ENCODE measurements at places on chromosomes 16 and 17.

DNA sequence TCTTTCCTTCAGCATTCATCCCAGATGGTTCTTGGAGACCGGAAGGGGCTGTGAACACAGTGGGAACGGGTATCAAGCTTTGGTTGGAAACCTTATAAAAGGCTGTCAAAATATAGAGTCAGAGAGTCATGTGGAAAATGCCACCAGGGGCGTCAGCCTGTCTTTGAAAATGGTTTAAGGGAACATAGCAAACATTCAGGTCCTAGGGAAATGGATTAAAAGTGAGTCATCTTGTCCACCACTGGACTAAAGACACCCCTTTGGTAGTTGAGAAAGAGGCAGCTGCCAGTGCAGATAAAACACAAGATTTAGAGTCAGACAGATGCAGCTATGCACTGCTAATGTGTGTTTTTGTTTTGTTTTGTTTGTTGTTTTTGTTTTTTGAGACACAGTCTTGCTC lies 47.8 kb upstream of the BCO1 start:
- no peak for DNase-seq

DNA sequence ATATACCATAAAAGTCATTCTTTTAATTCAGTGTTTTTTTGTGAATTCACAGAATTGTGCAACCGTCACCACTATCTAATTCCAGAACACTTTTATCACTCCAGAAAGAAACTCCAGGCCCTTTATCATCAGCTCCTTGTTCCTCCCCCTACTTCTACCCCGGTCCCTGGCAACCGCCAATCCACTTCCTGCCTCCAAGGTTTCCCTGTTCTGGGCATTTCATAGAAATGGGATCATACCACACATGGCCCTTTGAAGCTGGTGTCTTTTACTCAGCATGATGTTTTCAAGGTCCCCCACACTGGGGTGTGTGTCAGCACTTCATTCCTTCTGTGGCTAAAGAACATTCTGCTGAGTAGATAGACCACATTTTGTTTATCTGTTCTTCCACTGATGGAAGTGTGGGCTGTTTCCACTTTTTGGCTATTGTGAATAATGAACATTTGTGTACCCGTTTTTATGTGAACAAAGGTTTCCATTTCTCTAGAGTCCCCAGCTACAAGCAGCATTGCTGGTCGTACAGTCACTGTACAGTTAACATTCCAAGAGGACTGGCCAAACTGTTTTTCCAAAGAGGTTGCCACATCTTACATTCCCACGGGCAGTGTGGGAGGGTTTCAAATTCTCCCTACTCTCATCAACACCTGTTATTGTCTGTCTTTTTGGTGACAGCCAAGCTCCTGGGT lies 75.8 kb upstream of the ZNF469 start:
- DNase-seq, result no peak

DNA sequence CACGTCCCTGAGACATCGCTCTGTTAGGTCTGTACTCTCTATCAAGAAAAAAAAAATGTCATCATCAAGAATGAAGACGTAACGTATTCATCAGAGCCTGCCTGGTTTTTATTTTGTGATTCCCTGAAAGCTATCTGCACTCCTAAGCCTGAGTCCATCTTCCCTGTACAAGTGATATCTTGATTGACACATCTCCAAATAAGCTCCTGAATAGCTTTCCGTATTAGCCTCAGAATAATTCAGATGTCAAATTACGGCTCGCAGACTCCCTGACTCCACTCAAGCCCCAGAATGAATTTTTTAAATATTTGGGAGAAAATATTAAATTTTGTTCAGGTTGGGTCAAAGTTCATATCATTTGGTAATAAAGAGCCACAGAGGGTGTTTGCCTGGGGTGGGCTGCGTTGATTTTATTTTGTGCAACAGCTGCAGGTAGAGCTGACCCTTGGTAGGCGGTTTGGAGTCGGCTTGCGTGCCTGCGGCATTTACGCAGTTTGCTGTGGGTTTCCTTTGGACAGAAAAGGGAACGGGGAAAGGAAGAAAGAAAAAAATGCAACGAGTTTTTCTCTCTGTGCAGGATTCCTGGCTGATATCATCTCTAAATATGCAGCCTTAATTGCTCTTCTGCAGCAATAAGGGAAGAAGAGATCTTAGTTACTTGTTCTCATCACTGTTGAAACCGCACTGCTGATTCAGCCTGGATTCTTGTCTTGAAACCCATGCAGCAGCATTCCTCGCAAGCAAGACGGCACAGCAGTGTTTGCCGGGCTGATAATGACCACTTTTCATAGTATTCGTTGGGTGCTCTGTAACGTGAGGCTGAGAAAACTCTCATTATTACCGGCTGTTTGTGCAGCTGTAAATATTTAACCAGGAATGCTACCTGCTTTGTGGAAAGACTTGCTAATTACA lies 114.7 kb downstream of the IRX3 start:
- no peak for DNase-seq

GRCh38 chr16:62700426-62701294 lies 664.4 kb upstream of the CDH8 start:
- DNase-seq, result no peak

DNA sequence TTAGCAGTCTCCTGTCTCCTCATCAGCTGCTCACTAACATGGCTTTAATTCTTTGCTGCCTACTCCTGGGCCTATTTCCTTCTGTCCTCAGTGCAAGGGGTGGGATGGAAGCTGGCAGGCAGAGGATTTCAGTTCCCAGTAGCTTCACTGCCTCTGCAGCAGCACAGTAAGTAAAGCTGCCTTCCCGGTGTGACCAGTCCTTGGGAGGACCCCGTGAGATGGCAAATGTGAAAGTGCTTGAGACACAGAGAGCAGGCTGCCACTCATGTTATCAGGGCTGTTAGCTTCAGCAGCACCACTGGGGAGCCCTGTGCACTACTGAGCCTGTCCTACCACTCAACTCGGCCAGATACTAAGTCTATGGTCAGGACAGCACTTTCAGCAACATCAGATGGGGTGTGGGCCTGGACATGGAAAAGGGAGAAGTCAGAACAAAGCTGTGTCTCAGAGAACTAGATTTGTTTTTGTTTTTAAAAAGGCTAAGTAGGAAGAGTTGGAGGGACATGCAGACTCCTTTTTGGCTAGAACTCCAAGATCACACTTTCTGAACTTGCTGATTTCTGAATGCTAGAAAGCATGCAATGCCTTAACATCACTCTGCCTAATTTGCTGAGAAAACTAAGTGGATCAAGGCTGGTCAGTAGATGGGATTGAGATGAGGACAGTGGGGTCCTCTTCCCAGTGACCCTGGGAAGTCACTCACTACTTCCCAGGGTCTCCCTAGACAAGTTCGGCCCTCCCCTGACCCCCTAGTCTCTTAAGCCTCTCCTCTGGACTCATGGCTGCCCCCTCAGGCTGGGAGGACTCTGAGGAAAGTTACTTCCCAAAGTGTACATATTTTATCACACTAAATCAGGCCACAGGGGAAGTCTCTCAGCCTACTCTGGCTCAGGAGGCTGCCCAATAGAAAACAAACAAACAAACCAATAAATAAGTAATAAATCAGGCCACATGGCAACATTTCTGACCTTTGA lies 1.1 kb downstream of the ACSF2 start:
- no peak for DNase-seq

DNA sequence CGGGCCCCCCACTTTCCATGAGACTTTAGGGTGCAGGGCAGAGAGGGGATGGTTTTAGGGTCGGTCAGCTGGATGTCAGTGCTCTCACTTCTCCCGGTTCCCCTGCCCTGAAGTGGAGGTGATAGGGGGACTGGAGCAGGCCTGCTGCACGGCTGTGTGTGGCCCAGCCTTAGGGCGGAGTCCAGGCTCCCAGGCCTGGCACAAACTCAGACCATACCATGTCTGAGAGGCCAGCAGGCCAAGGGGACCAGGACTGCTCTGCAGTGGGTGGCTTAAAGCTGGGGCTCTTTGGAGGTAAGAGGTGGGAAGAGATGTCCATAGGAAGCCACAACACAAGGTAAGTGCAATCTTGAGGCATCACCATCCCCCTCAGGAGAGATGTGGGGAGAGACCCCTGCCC lies 8.3 kb downstream of the TFAP4 start:
- no peak for DNase-seq

DNA sequence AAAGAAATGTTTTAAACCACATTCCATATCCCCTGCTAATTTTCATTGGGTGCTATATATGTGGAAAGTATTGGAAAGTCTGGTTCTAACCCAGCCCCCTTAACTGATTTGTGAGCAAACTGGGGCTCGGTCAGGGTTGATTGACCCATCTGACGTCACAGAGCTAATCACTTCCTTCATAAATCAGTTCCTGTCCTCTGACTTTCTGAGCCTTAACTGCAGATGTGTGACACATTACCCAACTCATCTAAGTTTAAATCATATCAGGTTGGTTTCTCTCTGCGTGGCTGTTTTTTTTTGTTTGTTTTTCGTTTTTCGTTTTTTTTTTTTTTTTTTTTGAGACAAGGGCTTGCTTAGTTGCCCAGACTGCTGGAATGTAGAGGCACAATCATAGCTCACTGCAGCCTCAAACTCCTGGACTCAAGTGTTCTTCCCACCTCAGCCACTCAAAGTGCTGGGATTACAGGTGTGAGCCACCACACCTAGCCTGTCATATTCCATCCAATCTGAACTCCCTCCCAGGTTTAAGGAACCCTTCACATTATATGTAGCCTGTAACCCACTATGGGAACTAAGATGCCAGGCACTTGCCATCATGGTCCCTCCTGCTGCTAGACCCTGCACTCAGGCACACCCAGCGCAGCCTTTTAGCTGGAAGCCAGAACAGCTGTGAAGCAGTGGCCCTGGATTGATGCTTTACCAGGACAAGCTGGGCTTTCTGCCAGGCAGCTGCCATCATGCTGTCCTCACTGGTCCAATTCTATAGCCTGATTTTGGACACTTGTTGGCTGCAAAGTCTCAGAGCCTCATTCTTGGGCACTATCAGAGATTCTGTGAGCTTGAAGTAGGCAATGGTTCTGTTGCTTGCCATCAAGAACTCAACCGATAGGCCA lies 6.9 kb upstream of the BPTF start:
- no peak for DNase-seq

GRCh38 chr16:9977333-9977897 lies 204.8 kb downstream of the GRIN2A start:
- no peak for DNase-seq

DNA sequence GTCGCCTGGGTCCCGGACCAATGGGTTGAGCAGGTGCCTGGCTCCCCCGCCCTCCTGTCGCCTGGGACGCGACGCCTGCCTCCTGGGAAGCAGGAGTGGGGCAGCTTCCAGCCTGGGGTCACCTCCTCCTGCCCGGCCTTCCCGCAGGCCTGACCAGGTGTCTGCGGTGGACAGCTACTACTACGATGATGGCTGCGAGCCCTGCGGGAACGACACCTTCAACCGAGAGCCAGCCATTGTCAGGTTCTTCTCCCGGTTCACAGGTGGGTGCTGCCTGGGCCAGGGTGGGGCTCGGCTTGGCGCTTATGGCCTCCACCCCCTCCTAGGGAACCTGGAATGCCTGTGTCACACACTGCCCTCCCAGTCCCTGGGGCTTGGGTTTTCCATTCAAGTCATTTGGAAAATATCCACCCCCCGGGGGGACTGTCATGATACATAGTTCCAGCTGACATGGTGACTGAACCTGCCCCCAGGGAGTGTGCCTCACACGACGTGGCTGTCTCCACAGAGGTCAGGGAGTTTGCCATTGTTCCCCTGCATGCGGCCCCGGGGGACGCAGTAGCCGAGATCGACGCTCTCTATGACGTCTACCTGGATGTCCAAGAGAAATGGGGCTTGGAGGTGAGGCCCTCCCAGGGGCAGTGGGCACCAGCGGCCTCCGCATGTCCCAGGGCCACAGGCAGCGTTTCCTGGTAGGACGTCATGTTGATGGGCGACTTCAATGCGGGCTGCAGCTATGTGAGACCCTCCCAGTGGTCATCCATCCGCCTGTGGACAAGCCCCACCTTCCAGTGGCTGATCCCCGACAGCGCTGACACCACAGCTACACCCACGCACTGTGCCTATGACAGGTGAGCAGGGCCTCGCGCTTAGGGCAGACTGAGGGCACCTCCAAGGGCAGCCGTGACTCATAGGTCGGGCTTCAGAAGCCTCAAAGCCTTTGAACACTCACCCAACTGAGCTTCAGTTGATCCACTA lies 2.3 kb downstream of the DNASE1 start:
- DNase-seq, result no peak
